ENCODE measurements at places on chromosomes 4 and X.

- DNase-seq, result peak; percentile 61
These were observed 56.3 kb downstream of the ZAR1 start for GRCh38 chr4:48546336-48546735.

DNA sequence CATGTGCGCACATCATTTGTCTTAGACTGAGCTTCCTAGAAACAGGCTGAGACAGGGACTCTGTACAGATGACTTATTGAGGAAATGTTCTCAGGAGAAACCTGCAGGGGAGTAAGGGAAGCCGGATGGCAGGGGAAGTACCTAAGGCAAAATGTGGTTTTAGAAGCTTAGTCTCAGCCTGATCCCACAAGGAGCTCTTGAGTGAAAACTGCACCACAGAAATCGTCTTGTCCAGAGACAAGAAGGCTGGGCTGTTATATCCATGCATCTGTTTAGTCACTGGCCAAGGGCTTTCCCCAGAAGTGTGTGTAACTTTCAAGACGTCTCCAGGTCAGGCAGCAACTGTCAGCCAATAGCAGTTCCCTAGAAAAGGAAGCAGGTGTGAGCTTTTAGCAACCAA, 86.0 kb downstream of the FUNDC1 start:
- DNase-seq, result no peak

- DNase-seq, result no peak
These were observed 8.9 kb downstream of the NUP62CL start for GRCh38 chrX:107197319-107197718.

DNA sequence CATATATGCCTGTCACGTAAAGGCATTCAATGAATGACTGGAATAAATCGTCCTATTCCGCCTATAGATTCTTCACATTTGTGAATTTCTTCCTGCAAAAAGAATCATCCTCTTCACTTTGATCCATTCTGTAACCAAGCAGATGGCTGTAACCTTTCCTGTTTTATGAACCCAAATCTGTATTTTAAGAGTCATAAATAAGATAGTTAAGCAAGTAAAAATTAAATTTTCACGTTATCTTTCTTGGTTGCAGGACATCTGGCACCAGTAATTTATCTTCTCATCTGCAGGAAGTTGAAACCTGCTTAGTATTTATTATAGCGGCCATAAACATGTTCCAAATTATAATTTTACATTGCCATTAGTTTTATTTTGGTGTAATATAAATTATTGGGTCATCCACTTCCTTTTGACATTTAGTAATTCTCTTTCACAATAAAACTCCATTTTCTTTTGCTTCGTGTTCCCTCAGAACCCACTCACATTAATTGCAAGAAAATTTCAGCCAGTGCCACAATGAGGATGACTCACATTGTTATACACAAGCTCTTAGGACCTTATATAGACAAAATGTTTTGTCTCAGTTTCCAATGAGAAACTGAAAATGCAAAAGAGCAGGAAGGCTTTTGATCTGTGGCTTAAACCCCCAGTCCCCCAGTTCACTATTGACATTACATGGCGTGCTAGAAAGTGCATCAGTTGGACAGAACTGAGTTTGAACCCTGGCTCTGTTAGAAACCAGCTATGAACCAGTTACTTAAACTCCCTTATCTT, 51.1 kb downstream of the TMEM156 start:
- no peak for DNase-seq

DNA sequence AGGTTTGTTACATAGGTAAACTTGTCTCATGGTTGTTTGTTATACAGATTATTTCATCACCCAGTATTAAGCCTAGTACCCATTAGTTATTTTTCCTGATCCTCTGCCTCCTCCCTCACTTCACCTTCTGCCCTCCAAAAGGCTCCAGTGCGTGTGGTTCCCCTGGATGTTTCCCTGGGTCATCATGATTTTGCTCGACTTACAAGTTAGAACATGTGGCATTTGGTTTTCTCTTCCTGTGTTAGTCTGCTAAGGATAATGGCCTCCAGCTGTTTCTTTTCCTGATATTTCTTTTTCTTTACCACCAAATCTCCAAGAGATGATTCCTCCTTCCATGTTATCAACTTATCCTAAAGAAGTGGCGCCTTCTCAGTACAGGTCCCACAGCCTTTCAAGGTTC, 543.1 kb upstream of the ADGRL3 start:
- DNase-seq, result no peak

GRCh38 chrX:134634691-134635090, 23.6 kb downstream of the PLAC1 start:
- DNase-seq, result no peak

GRCh38 chr4:147768113-147768512, 36.2 kb downstream of the ARHGAP10 start:
- no peak for DNase-seq

- no peak for DNase-seq
These were observed 565.8 kb upstream of the SPANXN1 start for GRCh38 chrX:144681501-144681900.

DNA sequence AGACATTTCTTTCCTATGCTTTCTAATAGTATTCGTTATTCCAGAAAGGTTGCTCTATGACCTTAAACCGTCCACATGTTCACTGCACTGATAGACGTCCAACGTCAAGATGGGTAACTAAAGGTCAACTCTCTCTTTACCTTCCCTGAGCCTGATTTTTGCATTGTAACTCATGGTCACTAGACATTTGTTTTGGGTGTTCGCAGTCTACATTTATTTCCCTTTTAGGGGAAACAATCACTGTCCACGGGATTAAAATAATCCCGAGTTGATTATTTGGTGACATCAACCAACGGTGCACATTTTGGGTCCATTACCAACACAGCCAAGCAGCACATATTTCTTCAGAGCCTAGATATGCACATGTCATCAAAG, 540 bp upstream of the HADH start:
- DNase-seq, result no peak

- no peak for DNase-seq
These were observed 589.9 kb upstream of the BOD1L1 start for GRCh38 chr4:14217401-14217800.

GRCh38 chr4:105106426-105106825, 40.2 kb upstream of the TET2 start:
- no peak for DNase-seq

DNA sequence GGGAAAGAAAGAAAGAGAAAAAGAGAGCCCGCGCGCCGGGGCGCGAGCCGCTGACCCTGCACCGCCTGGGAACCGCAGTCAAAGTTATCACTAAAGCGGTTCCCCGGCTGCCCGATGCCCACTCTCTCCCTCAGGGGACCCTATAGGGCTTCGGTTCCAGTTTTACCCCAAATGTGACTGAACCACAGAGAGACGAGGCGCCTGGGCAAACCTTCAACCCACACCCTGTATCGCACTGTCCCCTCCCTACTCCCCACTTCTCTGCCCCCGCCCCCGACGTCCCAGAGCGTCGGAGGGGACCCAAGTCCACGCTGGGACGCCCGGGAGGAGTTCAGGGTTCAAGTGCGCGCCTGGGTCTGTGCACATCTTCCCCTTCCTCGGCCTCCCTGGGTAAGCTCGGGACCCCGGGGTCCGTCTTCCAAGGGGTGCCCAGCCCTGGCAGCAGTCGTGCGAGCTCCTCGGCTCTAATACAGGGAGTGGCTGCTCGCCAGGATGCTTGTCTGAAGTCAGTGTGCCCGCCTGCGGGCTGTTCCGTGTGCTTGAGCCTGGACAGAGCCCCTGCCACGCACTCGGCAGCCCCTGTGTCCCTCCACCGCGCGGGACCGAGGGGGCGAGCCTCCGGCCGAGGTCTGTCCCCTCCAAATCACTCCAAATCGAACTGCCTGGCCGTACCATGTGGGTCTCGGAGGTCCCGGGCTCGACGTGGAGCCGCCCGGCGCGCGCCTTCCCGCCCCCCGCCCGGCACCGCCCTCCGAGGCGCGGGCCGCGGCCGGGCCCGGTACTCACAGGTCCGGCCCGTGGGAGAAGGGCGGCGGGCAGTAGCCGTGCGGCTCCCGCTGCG, 960 bp downstream of the TRPC3 start:
- no peak for DNase-seq

DNA sequence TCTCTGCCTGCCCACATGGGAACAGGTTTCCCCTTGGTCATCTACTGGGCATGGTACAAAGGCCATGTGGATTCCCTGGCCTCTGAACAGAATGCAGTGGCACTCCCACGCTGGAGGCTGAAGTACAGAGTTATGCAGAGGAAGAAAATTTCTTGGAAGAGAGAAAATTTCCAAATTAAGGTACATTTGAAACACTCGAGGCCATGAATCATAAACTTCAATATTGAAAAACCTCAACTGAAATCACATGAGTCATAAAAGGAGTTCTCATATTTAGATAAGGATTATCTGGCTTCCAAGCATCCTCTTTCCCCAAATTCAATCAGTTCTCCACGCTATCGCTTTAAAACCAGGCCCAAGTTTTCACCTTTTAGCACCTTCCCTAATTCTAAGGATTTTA, 28.1 kb upstream of the TXK start:
- no peak for DNase-seq

GRCh38 chr4:118329849-118330248, 23.0 kb downstream of the PRSS12 start:
- DNase-seq, result no peak

DNA sequence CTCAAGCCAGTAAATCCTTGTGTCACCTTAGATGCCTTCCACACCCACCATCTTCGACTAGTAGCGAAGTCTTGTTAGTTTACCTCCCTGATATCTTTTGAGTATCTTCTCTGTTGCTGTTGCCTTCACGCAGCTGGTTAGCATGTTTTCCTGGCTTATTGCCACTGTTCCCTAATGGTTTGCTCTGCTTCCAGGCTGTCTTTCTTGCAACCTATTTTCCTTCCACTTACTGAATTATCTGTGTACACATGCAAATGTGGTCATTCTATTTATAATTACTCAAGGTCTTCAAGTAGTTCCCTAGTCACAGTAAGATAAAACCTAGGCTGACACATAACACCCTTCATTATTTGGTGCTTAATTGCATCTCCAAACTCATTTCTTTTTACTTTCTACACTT, 89.5 kb downstream of the UGT8 start:
- no peak for DNase-seq

DNA sequence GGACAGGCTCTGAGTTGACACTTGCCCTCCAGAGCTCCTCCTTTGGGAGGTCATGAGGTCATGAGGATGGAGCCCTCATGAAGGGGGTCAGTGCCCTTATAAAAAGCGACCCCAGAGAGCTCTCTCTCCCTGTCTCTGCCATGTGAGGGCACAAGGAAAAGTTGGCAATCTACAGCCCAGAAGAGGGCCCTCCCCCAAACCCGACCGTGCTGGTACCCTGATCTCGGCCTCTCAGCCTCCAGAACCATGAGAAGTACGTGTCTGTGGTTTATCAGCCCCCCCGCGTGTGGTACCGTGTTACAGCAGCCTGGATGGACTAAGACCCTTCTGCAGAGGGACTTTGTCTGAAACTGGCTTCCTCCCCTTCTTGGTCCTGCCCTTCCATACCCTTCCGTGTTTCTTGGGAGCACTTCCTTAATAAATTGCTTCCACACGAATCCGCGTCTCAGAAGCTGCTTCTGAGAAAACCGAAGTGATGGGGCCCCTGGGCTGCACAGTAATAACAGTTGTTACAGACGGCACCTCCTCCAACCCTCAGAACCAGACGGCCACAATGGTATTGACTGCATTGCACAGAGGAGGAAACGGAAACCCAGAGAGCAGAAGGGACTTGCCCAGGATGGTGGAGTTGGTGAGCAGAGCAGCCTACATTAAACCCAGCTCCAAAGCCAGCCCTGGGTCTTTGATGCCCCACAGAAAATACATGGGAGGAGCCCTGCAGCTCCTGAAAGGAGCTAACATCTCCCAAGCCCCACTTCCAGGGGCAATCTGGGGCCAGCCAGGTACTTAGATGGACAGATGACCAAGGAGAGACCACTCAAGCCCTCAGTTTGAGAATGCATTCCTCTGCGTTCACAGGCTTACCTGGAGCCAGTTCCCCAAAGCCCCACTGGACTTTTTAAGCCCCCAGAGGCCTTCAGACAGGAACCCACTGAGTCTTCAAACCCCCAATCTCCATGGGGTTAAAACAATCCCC, 242.7 kb downstream of the BCOR start:
- DNase-seq, result peak; percentile 13

GRCh38 chr4:170662250-170662649, 572.5 kb upstream of the AADAT start:
- no peak for DNase-seq

DNA sequence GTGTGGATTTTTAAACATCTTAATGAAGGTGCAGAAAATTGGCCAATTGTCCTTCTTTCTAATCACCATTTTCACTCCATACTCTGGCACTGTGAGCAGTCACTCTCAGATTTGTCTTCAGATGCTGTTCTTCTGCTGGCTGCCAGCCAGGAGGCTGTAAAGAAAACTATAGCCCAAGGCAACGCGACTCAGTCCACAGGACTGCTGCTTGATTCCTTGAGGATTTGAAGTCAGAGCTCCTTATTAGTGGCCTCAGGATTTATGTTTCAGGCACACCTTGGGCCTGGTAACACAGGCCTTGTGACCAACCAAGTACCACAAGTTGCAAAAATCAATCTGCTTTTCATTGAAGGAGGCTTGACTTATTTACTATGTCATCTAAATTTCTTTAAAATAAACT, 342.6 kb downstream of the GPM6A start:
- no peak for DNase-seq

DNA sequence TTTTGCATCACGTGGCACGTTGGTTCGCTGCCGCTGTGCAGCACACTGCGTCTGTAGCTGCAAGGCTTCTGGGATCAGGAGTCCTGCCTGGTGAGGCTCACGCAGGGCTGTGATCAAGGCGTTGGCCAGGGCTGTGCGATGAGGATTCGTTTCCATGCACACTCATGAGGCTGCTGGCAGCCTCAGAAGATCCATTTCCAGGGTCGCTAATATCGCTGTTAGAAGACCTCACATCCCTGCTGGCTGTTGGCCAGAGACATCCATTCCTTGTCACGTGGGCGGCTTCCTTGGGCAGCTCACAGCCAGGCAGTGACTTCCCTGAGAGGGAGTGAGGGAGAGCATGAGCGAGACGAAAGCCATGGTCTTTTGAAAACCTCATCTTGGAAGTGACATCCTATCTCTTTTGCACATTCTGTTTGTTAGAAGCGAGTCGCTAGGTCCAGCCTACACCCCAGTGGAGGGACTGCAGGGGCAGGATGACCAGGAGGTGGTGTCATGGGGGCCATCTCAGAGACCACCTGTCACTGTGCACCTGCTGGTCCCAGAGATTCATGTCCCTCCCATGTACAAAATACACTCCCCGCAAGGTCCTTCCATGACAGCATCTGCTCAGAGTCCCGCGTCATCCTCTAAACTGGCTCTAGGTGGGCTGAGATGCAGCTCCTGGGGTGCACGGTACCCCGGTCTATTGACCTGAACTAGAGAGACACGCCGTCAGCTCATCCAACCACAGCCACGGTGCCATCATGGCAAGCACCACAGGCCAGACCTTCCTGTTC, 12.2 kb downstream of the RGS12 start:
- DNase-seq, result no peak

Measured in NAMALWA (cell line).